ENCODE measurements at places on chromosomes 12 and 14.

DNA sequence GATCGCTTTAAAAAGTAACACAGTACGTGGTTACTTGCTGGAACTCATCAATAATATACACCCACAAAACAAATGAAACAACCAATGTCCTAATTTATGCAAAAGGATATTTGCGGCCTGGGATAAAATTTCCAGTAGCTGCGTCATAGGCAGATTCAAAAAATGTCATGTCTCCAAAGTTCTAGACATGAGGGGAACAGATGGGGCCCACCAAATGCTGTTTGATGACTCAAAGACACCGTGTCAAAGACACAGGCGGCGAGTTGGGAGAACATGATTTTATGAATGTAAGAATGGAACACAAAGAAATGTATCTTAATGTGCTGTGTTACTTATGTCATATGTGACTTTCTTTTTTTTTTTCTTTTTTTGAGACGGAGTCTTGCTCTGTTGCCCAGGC is 34.3 kb upstream of the NCOR2 start:
- peak; percentile 69 for DNase-seq

- peak; percentile 42 for DNase-seq
These were observed 10.0 kb upstream of the CLEC7A start for GRCh38 chr12:10140001-10140400.

DNA sequence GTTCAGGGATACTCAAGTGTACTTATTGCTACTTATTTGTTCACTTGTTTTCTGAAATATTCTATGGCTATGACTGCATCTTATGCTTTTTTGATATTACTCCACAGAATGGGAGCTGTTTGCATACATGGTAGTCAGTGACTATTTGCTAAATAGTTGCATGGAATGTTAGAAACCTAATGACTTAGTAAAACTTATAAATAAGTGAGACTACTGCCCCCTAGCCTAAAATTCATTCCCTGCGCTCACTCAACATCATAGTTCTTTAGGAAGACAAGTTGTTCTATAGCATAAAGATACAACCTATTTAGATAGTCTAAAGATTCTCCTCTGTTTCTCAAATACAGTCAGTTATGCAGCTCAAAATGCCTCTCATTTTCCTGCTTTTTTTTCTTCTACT is 305.5 kb downstream of the CEP128 start:
- DNase-seq: no peak

DNA sequence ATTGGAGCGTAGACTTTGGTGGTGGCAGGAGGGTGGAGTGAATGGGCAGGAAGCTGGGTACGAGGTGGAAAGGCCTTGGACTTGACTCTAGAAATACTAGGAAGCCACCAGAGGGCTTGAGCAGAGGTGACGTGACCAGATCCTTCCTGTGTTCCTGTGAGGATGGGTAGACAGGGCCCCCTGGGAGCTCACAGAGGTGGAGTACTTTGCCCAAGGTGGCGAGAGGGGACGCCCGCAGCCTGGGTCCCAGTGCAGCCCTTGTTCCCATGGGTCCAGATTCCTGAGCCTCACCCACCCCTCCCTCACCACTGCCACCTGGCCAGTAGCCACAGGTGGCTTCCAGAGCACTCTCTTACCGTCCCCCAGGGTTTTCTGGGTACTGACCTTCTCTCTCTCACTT is 89.8 kb downstream of the KIF26A start:
- no peak for DNase-seq

- no peak for DNase-seq
These were observed 83.8 kb downstream of the EEA1 start for GRCh38 chr12:92845329-92845728.

- DNase-seq: no peak
These were observed 9.8 kb downstream of the BCL11B start for GRCh38 chr14:99261912-99262787.

DNA sequence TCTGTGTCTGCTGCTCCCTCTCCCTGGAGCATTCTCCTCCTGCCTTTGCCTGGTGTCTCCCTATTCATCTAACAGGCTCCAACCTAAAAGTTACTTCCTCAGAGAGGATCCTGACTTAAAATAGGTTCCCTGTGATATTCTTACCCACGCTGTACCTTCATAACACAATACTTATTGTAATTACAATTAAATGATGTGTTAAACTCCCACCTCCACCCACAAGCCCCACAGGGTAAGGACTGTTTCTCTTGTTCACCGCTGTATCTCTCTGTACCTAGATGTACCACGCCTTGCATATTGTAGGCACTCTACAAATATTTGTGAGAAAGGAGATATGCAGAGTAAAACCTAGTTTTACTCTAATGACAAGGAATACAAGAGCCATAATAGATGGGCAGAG is 5.0 kb downstream of the HEBP1 start:
- DNase-seq: no peak

DNA sequence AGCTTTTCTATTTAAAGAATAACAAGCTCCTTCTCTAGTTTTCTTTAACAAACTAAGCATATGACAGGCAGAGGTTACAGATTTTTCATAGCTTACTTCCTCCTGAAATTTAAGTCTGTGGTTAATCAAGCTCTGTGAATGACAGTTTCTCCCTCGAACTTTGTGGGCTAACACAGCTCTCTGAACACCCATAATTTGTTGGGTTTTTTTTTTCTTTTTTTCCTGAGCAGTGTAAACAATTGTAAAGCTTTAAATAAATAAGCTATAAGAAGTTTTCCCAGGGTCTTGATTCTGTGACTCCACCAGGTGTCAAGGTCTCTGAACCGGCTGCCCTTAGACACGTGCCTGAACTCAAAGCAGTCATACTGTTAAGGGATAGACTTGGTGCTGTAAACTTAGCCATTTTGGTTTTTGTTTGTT is 128.1 kb upstream of the AMIGO2 start:
- no peak for DNase-seq

GRCh38 chr12:18066666-18067065 is 23.3 kb downstream of the RERGL start:
- no peak for DNase-seq

DNA sequence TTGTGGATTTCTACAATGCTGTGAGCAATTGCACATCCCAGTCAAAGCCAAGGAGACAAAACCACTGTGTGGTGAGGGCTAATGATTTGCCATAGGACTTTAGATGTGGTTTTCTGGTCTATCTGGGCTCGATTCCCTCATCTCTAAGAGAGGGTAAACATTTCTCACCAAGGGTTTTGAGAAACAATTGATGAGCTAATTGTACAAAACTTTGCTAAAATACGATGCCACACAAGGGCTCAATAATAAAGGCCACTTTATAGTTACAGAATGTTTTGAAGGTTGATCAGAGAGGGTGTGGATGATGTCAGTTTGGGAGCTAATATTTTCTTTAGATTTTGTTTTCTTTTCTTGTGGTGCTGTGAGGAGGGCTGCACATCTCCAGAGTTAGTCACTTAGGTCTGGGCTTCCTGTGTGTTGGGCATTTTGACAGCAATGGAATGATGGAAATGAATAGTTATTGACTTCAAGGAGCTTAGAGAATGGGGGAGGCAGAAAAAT is 60.8 kb upstream of the SLC38A4 start:
- DNase-seq: peak; percentile 76

Measured in GM04504 (cell line).